ENCODE measurements at places on chromosomes 13 and 19.

DNA sequence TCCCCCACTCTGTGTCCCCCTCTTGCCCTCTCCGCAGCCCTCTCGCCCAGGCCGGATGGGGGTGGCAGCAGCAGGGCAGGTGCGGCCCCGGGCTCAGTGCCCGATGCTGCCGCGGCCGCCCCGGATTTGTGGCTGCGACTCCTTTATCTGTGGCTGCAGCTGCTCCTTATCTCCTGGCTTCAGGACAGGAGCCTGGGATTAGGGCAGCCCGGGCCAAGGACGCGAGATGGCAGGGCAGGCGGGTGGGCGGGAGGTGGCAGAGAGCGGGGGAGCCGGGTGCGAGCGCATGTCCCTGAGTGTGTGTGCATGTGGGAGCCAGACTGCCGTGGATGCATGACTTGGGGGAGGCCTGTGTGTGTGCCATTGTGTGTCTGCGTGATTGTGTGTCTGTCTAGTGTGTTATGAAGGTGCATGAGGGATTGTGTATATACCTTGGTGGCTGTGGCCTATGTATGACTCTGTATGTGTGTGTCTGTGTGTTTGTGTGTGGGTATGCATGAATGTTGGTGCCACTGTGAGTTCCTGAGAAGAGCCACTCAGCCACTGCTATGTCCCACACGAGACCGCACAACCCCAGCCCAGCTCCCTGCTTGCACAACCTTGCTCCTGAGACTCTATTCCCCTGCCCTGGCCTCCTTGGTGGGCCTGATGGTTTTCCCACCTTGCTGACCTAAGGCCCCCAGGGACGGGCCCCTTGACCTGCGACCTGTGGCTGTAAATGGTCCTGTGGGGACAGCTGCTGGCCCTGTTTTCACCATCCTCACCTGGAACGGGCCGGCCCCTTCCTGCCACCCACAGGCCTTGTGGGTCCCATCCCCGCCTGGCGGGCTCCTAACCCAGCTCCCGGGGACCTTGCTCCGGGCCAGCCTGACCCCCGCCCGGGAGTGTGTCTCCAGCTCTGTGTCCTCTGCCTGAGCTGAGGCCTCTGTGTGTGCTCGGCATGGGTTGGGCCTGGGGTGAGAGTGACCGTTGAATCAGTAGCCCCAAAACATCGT, 5.3 kb upstream of the NRTN start:
- no peak for DNase-seq

- DNase-seq = no peak
Observed at GRCh38 chr19:55109527-55110291, 7.7 kb downstream of the PPP1R12C start.

DNA sequence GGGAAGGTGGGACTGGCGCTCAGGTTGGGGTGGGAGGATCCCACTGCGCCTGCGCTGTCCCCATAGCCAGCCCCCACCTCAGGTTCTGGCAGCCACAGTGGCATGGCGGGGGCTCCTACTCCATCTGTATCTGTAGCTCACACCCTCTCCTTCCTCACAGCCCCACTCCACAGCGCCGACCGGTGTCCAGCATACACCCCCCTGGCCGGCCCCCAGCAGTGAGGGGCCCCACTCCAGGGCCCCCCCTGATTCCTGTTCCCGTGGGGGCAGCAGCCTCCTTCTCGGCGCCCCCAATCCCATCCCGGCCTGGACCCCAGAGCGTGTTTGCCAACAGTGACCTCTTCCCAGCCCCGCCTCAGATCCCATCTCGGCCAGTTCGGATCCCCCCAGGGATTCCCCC, 6.0 kb downstream of the TMED1 start:
- no peak for DNase-seq

- DNase-seq = peak; percentile 77
Observed at GRCh38 chr19:37468961-37469777, at the start of gene ZNF570. Gene ZNF570, plus strand, starts transcription at chr19:37469356. Its CDS starts 999 bp downstream, at chr19:37470355.

DNA sequence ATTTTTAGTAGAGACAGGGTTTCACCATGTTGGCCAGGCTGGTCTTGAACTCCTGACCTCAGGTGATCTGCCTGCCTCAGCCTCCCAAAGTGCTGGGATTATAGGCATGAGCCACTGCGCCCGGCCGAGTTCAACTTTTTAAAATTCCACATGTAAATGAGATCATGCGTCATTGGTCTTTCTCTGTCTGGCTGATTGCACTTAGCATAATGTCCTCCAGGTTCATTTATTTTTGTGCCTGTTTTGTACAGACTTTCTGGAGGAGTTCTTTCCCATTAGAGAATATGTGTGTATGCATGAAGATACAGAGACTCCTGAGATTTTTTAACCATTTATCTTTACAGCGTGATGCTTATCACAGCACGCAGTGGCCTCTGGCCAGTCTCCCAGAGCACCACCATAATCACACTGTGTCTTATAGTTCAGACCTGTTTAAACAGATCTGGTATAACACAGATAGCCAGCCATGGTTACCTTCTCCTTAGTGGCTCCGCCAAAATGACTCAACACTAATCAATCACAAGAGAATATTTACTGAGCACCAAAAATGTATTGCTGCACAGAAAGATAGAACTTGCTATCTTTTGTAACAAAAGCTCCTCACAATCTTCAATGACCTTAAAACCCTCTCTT, 11.4 kb upstream of the STARD13 start:
- no peak for DNase-seq

GRCh38 chr13:30832845-30833332, 73.2 kb upstream of the MEDAG start:
- DNase-seq = no peak

DNA sequence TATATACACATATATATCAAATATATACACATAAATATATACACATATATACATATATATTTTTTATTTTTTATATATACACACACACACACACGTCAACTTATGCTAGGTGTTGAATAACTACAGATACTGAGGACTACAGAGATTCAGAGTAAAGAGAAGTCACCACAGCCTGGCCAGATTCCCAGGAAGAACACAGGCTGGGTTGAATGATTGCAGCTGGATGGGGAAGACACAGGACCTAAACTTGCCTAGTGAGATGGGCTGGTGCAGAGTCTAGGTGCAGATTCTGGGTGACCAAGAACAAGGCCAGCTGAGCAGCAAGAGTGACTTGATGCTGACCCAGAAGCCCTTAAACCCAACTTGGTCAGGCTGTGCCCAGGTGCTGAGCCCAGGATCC, 241.3 kb downstream of the KCTD12 start:
- DNase-seq = no peak

GRCh38 chr19:46435009-46435408, 6.3 kb upstream of the PNMA8C start:
- DNase-seq = no peak

DNA sequence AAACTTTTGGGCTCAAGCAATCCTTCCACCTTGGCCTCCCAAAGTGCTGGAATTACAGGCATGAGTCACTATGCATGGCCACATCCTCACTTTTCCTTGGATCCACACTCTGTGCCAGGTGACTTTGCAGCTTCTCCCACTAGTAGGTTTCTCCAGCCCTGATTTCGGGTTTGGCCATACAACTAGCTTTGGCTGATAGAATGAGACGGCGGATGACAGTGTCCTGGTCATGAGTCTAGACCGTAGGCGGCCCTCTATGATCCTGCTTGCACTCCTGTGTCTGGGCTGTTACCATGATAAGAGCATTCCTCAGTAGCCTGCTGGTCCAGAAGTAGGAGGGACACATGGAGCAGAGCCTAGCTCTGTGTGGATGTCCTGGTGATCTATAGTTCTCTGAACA, 112.5 kb upstream of the KL start:
- no peak for DNase-seq

- no peak for DNase-seq
Observed at GRCh38 chr19:55153652-55154264, 3.8 kb downstream of the TNNI3 start.

DNA sequence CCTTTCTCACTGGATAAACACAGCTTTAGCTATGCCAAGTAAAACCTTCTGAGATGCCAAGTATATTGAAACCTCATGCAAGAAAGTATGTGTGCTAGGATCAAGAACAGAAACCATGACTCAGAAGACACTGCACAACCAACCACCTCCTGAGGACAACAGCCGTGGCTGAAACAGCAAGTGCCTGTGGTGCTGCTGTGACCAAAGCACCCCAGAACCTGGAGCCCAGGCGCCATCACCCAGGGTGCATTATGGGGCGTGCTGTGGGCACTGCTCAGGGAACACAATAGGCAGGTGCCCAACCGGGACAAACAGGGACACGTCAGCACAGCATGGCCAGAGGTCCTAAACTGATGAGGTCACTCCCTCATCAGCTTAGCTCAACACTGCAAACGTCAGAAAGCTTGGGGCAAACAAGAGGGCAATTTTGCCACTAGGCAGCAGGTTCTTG, 101.3 kb upstream of the SLC15A1 start:
- DNase-seq = no peak

GRCh38 chr13:46640843-46641242, 87.9 kb downstream of the LRCH1 start:
- no peak for DNase-seq

- DNase-seq = no peak
Observed at GRCh38 chr13:39148513-39148961, 110.3 kb downstream of the NHLRC3 start.

DNA sequence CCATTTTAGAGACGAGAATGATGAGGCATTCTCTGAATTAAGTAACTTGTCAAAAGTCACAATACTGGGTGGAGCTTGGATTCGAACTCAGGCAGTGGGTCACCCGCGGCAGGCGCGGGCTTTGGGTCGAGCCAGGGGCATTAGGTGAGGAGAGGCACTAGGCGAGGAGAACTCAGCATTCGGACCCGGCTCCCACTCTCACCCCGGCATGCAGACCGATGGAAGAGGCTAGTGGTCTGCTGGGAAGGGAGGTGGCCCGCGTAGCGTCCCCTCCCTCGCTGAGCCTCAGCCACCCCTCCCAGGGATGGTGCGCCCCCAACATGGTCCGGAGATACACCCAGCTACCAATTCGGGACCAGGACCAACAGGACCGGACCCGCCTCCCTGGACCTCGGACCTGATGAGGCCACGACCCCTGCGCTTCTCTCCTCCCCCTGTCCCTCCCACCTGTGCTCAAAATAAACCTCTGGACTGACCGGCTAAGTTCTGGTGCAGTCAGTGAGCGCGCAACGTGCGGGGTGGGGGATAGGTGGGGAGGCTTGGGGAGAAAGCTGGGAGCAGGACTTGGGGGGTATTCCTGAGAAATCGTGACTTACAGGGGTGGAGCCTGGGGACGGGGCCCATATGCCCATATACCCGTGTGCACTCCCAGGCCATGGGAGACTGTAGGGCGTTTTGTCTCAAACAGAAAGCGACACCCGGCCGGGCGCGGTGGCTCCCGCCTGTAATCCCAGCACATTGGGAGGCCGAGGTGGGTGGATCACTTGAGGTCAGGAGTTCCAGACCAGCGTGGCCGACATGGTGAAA, 1.3 kb upstream of the SNAPC2 start:
- DNase-seq = no peak

DNA sequence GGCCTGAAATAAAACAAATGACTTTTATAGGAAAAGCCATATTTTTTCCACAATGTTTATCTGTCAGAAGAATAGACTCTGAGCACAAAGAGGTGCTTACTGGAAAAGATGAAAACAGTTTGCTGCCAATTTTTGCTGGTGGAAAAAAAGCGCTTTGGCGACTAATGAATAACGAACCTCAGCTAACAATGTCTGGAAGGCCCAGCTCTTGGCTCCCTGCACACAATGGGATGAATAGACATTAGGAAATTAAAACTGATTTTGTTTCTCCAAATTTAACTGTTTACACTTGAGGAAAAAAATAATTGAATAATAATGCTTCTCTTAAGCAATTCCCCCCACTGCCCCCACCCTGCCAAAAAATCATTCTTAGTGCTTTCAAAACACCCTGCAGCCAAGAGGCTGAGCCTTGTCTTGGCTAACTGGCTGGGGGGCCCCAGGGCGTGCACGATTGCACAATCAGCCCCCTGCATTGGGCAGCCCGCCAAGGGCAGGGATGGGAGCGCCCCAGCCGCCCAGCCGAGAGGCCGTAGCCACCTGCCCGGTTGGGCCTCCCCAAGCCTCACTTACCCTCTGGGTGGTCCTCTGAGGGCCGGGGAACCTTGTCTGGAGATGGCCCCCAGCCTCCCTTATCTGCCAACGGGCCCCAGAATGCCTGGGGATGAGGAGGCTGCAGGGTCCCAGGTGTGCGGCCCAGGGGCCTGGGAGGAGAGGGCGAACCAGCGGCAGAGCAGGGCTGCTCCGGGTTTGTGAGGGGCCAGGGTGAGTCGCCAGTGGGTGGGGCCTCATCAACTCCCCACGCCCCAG, 16.8 kb downstream of the CEBPG start:
- DNase-seq = no peak

GRCh38 chr19:10780368-10780767, 55.6 kb downstream of the TMED1 start:
- no peak for DNase-seq

DNA sequence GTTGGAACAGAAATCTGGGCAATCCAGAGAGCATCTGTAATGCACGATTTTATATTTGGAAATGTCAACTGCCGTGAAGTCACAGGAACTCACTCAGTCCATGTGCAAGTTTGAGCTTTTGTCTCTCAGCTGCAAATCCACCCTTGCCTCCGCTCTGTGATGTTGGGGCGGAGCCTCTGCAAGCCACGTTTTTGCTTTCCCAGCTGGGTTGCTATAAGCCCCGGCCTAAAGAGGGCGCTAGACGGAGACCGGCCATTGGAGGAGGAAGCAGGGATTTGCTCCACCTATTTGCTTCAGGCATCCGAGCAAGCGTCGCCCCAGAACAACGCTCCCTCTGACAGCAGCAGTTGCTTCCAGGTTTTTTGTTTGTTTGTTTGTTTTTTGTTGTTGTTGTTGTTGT, 56.2 kb downstream of the TRPM4 start:
- DNase-seq = no peak

- DNase-seq = peak; percentile 17
Observed at GRCh38 chr13:32426990-32427851, 709 bp downstream of the N4BP2L1 start.

GRCh38 chr13:44903574-44903985, 85.7 kb downstream of the NUFIP1 start:
- DNase-seq = no peak
